ENCODE measurements at places on chromosomes 3 and 15.

GRCh38 chr15:68303134-68303533 lies 25.6 kb downstream of the FEM1B start:
- no peak for DNase-seq

DNA sequence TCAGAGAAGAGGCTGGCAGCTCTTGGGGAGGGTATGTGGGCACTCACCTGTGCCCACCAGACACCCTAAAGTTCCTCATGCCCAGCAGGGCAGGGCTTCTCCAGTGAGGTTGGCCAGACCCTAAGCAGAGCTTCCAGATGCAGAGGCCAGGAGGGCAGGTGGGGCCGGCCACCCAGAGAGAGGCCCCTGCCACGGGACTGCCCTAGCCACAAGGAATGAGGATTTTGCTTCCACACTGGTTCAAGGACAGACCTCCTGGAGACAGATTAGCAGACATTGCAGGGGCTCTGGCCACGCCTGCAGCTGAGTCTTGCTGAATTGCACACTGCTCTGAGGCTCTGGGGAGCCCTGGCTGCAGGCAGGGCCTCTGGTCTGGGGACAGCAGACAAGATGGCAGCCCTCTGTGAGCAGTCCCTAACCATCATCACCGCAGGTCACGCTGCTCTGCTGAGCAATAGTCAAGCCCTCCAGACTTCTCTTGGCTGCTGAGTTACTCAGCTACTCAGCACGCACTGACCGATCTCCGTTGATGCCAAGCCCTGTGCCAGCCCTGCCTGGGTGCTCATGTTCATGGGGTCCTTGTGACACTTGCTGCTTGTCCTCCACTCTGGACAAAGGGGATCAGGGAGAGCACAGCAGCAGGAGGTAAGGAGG lies 117.4 kb upstream of the ABHD17C start:
- DNase-seq = no peak

GRCh38 chr15:79028411-79028964 lies 62.1 kb downstream of the RASGRF1 start:
- peak; percentile 38 for DNase-seq

DNA sequence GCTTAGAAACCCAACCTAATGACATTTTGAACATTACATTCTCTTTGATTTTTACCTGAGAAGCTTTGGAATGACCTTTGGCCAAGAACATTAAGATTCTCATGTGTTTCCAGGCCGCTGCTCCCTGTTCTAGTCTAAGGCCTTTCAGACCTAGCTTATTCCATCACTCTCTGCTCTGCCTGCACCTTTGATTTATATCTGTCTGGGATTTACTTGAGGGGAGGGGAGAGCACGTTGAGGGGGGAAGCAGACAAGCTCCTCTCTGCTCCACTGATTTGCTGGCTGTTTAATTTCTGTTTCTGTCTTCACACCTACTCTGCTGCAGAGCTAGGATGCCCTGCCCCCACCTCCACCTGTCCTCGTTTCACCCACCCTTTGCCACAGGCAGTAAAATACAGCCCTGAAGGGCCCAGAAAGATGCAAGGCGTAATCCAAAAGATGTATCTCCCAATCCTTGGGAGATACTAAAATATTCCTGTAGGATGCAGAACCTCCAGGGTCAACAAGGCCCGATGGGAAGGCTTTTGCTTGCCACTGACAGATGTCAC lies 429.8 kb downstream of the EPHB1 start:
- DNase-seq = no peak

GRCh38 chr15:31265090-31265870 lies 61.4 kb upstream of the KLF13 start:
- DNase-seq = no peak

DNA sequence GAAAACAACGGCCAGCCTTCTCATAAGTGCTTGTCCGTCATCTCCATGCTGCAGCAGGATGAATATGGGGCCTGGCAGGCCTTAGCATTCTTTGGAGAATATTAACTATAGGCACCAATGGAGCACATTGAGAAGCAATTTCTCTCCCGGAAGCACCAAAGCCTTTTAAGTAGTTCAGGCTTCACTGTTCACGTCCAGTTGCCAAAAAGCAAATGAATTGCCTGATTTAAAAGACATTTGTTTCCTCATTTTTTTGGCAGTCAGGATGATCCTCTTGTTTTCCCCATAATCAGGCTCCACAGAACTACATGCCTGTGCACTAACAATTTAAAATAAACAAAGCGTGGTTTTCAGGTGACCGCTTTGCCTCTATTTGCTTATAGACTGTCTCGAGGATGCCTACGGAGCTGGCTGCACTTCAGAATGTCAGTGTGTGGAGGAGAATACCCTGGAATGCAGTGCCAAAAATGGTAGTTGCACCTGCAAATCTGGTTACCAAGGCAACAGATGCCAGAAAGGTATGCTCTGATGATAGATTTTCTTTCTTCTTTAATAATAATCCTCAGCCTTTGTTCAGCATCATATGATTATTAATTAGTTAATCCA lies 725.2 kb upstream of the GOLIM4 start:
- peak; percentile 75 for DNase-seq

GRCh38 chr3:9110316-9110715 lies 139.1 kb downstream of the SRGAP3 start:
- DNase-seq = no peak

DNA sequence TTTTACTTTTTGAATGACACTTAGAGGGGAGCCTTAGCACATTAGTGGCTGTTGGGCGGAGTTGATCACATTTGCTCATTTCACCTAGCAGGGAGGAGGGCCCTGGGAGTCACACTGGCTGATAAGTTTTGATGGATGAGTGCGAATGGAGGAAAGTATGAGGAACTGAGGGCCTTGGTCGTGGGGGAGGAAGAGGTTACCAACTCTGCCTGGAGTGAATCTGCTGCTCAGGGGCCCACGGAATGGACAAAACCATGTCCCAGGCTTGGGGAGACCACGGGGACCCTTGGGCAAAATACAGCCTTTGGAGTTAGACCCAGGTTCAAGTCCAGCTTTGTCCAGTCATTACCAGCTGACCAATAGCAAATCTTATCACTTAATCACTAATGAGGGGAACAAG lies 5.1 kb upstream of the FLNB start:
- no peak for DNase-seq

DNA sequence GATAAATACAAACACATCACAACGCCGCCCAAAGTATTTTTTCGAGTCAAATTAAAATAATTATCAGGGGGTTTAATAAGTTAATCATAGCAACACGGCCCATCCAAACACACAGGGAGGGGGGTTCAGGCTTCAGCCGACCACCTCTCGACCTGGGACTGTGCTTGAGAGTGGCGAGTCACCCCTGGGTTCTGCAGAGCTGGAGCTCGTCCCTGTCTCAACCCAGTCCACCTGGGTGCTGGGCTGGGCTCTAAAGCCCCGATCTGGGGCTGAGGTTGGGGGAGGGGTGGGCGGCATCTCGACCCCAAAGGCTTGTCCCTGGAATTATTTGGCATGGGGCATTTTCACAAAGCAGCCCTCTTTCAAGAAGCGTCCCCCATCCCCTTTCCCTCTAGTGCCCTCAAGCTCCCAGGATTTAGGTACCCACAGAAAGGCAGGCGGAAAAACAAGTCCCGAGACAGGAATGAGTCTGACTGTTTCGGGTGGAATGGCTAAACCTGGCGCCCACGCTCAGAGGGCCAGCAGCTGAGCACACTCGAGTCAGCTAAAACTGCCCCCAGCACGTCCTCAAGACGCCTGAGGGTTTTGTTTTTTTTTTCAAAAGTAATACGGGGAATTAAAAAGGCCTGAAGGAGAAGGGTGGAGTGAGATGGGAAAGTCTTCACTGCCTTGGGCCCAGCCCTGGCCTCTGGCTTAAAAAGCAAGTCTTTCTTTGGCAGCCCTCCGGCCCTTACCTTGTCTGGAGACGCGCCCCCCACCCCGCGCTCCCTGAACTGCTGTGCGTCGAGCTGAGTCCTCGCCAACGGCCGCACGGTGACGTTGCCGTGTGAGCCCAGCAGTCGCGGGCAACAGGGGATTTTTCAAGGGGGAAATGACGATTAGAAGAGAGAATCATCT lies 32.5 kb downstream of the NR2F2 start:
- no peak for DNase-seq

- DNase-seq = no peak
Measured at GRCh38 chr15:50137893-50138292, 18.9 kb upstream of the ATP8B4 start.

GRCh38 chr3:168596175-168596823 lies 500.6 kb upstream of the GOLIM4 start:
- DNase-seq = no peak

DNA sequence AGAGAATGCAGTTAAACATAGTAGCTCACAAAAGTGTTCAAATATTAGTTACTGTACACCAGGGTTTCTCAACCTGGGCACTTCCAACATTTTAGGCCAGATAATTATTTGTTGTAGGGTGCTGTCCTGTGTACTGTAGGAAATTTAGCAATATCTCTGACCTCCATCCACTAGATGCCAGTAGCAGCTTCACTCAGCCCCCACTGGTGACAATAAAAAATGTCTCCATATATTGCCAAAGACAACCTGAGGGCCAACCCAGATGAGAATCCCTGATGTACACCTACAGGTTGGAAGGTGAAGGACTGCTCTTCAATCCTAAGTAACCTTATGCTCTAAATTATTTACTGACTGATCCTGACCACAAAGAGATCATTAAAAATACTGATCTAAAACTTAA lies 32.5 kb downstream of the DCUN1D1 start:
- no peak for DNase-seq

DNA sequence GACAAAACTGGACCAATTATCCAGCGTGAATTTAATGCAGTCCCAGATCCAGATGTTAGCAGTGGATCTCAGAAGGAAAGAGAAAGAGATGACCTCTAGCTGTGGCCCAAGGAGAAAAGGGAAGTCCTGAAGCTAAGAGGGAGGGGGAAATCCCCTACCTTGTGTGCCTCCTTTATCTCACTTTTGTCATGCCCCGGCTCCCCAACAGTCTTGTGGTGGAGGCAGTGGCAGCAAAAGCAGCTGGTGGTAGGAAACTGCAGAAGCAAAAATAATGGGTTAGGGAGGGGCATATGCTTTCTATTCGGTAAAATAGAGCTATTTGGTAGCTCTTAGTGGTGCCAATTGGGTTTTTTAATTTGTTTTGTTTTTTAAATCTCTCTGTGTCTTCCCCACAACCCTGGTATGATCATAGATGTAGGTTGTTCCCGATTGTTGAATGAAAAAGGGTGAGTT lies 56.5 kb downstream of the MCTP2 start:
- DNase-seq = no peak

- DNase-seq = no peak
Measured at GRCh38 chr15:76345583-76345879, 9.0 kb downstream of the ISL2 start.

DNA sequence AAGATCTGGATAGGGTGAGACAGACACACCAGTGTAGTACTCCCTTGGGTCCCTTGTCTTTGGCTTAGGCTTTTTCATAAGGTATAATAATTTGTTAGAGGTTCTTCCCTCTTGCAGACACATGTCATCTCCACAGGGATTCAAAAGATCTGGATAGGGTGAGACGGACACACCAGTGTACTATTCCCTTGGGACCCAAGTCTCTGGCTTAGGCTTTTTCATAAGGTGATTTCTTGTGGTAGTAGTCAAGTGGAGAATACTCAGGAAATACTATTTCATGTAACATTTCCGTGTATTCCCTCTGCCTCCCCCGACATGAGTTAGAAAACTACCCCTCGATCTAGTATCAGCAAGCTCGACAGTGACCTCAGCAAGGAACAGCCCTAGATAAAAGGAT lies 954 bp upstream of the MAPKBP1 start:
- no peak for DNase-seq

GRCh38 chr15:26864664-26865191 lies 2.1 kb upstream of the GABRA5 start:
- DNase-seq = peak; percentile 43

GRCh38 chr3:177333533-177334520 lies 136.5 kb upstream of the TBL1XR1 start:
- no peak for DNase-seq

GRCh38 chr3:146160321-146160963 lies 542 bp downstream of the PLOD2 start:
- DNase-seq = peak; percentile 93

- DNase-seq = no peak
Measured at GRCh38 chr3:131020122-131020693, 6.4 kb downstream of the ASTE1 start.

DNA sequence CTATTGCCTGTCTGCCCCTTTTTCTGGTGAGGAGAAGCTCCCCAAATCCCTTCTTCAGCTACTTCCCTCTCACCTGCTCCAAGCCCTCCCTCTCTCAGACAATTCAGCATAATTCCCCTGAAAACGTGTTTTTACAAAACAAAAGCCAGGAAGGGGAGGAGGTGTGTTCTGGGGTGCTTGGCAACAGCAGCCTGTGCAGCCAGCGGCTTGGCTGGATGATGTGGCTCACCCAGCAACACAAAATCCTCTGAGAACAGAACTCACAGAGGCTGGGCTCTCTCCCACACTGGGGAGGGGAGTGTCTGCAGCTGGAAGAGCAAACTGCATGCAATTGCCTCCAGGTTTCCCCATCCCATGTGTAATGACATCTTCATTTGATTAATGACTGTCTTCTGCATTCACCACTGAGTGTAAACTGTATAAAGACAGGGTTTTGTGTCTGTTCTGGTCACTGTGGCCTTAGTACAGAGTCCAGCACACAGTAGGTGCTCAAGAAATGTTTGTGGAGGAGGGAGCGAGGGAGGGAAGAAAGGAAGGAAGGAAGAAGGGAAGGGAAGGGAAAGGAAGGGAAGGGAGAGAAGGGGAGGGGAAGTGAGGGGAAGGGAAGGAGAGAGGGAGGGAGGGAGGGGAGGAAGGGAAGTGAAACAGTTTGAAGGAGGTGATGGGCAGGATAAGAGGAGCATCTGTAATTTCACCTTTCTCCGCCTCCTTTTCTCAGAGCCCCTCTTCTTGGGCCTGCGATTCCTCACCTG lies 70.1 kb upstream of the GLCE start:
- DNase-seq = peak; percentile 75

GRCh38 chr3:14563946-14564539 lies 23.9 kb upstream of the GRIP2 start:
- DNase-seq = peak; percentile 36

DNA sequence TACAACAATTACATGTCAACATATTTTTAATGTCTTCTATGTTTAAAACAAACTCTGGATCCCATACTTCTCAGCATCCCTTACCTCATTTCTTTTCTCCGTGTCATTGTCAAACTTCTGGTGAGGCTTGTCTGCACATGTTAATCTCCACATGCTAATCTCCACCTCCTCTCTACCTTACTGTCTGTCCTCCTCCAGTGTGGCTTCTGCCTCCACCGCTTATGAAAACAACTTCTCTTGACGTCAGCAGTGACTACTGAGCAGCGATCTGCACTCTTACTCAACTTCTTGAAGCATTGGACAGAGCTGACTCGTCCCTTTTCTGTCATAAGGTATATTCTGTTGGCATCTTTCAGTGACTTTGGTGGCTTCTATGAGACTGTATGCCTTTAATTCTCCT lies 338.2 kb upstream of the THRB start:
- no peak for DNase-seq
